Activated effector memory CD4-positive, alpha-beta T cell treated with Interleukin-2 at 50 U/mL for 16 hours (primary cell): ENCODE measurements at places on chromosomes 11 and 22.

DNA sequence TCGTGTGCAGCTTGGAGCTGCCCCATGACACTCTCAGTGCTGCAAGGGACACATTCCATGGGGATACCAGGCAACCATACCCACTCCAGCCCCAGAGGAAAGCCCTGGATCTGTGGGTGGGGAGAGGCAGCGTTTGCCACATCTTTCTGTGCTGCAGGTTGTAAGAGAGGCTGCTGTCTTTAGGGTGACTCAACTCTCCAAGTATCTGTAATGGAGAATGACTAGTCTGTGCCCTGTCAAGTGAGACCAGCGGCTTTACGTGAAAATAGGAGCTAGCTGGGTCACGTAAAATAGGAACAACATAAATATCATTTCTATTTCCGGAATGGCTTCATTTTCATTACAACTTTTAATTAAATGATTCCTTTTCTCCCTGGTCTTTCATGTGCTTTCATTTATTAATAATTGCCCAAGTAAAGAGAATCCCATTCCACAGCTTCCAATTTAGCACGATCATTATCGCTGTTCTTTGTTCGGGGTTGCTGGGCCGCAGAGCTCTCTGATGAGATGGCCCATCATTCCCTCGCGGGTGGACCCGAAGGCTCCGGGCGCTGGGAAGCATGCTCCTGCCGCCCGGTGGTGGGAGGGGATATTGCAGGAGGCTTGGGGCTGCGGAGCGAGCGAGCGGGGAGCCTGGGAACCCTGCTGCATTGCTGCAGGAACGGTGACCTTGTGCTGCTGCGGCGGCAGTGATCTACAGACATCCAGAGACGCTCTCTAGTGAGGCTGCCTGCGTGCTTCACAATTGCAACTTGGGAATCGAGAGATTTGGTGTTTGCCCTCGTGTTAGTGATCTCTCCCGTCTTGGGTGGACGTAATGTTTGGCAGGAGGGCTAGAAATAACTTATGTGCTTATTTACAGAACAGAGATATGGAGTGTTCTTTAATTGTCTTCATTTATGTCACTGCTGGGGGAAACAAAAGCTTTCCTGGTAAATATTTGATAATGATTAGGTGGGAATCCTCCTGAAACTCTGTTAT is 10.6 kb downstream of the SLC6A5 start:
- peak; percentile 22 for DNase-seq

DNA sequence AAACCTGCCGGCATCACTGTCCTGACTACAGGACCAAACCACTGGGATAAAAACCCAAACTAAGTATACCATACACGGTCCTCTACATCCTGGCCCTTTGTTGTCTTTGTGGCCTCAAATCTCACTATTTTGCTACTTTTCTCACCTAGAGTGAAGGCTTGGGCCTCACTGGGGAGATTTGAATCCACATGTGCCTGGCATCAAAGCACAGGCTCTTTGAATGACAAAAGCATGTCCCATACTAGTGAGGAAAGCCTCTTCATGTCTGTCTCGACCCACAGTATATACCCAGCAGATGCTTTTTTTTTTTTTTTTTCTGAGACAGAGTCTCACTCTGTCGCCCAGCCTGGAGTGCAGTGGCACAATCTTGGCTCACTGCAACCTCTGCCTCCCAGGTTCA is 72.5 kb upstream of the DRD2 start:
- DNase-seq: no peak

- DNase-seq: no peak
These were observed 136.5 kb downstream of the ATG16L2 start for GRCh38 chr11:72950685-72951084.

DNA sequence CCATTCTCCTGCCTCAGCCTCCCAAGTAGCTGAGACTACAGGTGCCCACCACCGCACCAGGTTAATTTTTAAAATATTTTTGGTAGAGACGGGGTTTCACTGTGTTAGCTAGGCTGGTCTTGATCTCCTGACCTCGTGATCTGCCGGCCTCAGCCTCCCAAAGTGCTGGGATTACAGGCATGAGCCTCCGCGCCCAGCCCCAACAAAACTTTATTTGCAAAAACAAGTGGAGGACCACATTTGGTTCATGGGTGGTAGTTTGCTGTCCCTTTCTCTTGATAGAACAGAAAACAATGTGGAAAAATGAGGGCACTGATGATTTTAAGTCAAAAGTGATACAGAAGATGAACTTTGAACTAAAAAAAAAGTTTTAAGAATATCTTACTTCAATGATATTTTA is 121.8 kb upstream of the SERPIND1 start:
- DNase-seq: no peak

GRCh38 chr11:107648242-107648641 is 57.3 kb downstream of the ELMOD1 start:
- DNase-seq: no peak

GRCh38 chr11:76329983-76330382 is 50.9 kb downstream of the THAP12 start:
- DNase-seq: no peak
